ENCODE measurements at places on chromosomes 7 and 10.

DNA sequence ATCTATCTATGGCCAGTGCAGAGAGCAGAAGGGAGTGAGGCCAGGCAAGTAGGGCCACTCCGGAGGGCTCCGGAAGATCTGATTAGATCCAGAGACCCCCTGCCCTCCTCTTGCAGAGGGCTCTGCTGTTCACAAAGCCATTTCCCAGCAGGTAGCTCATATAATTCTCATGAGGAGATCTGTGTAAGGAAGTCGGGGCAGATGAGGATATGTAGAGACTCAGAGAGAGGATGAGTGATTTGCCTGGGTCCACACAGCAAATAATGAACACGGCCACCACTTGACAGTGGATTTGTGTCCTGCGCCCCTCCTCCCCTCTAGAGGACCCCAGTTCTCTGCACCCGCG lies 2.6 kb downstream of the MUC12 start:
- no peak for DNase-seq

- no peak for DNase-seq
Observed at GRCh38 chr7:112337892-112338291, 112.4 kb upstream of the IFRD1 start.

DNA sequence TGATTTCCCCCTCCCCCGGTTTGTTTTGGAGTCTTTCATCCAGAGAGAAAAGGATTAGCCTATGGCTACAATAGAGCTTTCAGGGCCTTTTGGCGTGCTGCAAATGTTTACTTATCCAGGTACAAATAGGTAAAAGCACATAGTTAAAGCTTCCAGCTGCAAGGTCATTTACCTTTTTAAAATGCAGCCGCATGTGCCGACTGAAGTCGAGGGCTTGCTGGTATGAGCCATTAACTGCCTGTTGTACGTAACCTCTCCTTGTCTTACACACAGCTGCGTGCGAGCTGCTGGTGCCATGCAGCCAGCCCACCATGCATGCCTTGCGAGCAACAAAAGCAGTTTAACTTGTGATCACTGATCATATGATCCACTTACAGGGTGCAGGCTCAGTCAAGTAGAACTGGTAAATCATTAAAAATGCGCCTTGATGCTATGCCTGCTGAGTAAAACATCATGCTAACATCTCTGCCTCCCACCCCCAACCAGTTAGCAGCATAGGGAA lies 866.4 kb downstream of the LRMDA start:
- no peak for DNase-seq

- DNase-seq = no peak
Observed at GRCh38 chr10:129530581-129530980, 63.5 kb downstream of the MGMT start.

- no peak for DNase-seq
Observed at GRCh38 chr7:18803923-18804322, 308.4 kb downstream of the HDAC9 start.

DNA sequence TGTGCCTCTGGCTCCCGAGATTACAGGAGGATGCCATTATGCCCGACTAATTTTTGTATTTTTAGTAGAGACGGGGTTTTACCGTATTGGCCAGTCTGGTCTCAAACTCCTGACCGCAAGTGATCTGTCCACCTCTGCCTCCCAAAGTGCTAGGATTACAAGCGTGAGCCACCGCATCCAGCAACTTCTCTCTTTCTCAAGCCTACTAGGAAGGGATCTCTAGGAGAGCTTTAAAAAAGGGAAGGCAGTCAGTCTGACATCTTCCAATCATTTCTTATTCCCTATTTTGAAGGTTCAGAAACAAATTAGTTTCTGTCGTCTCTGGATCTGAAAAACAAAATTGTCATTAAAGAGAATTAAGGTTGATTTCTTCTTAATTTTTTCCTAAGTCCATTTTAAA lies 2.5 kb upstream of the TMEM26 start:
- DNase-seq = no peak
